ENCODE measurements at places on chromosomes 6 and 20.

DNA sequence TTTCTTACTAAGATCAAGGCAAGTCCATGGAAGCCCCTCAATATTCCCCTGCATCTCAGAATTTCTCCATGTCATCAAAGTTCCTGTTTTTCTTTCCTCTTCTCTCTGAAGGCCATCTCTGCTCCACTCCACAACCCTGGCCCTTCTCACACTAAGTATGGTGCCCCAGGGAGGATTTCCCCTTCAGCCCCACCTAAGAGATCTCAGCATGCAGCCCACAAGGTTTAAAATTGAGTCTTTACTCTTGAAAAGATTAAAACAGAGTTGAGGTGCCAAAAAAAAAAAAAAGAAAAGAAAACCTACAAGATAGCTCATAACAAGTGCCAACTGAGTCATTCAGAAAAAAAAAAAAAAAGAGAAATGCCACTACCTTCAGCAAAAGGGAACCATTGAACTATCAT is 36.5 kb upstream of the TNFAIP3 start:
- DNase-seq, result no peak

DNA sequence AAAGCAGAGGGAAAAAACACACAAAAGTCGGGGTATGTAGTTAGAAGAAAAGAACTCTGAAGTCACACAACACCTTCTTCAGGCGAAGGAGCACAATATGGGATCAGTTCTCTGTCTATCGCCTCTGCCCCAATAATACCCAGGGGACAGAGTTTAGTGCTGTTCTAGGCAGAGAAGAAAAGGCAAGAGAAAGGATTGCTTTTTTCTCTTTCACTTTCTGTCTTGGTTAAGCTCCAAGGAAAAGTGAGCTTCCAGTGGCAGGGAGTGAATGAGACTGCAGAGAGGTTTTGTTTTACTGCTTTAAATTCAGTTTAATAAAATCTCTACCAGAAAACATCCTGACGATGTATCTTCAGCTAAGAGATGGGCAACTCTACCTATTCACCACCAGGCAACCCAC is 86.6 kb upstream of the STXBP5 start:
- no peak for DNase-seq

GRCh38 chr6:41100871-41101287 is 28.1 kb downstream of the NFYA start:
- no peak for DNase-seq

- DNase-seq, result no peak
These were observed 201.3 kb upstream of the SSTR4 start for GRCh38 chr20:22833851-22834250.

GRCh38 chr6:143675946-143676345 is 1.8 kb upstream of the PHACTR2 start:
- no peak for DNase-seq

DNA sequence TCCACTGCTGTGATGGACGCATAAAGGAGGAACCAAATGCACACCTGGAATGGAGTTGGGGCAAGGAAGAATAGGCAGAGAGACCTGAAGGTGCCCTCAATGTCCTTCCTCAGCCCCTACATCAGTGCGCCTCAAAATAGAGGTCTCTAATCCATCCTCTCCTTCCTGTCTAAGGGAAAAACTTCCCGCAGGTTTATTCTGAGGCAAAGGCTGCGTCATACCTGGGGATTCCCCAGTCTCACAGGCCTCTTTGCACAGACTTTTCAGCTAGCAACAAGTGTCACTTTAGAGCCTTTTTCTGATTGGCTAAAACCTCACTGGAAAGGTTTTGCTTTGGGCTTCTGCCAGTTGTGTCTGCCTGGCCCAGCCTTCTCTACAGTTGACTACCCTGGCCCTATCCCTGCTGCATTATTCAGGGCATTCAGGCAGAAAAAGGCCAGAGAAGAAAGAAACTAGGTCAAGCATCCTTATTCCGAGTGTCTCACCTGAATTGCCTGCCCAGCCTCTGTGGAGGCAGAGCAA is 1.8 kb upstream of the HLA-DQB1 start:
- DNase-seq, result no peak

GRCh38 chr20:23988561-23988960 is at the start of gene GGTLC1:
Gene GGTLC1, minus strand, starts transcription at chr20:23988779. Its CDS starts 2,168 bp downstream, at chr20:23986611.
- DNase-seq, result no peak

- DNase-seq, result no peak
These were observed 83.7 kb downstream of the CHMP4B start for GRCh38 chr20:33894798-33895197.

- DNase-seq, result no peak
These were observed 69.9 kb upstream of the SCGN start for GRCh38 chr6:25582101-25582500.

- DNase-seq, result no peak
These were observed 92.6 kb upstream of the SLC22A23 start for GRCh38 chr6:3549314-3549940.

DNA sequence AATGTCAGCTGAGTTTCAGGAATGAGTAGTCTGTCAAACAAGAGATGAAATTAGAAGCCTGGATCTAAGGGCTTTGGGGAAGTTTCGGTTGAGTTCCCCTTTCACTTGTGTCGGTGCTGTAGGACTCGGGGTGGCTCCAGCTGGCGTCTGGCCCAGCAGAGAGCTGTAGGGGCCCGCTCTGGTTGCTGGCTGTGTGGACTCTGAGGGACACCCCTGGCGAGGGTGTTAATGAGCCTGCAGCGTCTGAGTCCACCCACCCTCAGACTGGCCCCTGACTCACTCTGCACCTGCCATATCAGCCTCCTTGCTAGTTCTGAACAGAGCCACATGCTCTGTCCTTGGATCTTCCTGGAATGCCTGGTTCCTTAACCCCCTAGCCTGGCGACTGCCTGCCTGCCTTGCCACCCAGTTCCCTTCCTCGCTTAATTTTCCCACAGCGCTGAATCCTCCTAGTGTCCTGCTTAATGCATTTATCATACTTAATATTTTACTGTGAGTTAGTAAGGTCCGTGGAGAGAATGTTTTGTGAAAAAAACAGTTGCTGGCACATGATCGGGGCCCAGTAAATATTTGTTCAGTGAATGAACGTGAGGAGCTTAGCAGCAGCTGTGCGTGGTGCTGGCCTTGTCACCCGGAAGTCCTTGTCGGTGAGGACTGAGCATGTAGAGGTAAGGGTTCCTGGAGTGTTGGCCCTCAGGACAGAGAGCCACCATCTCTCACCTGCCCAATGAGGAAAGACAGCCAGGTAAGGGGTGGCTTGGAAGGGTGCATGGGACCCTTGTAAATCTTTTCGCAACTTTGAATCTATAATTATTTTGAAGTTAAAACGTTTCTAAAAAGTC is 1.6 kb downstream of the DNAJC5 start:
- DNase-seq, result no peak

DNA sequence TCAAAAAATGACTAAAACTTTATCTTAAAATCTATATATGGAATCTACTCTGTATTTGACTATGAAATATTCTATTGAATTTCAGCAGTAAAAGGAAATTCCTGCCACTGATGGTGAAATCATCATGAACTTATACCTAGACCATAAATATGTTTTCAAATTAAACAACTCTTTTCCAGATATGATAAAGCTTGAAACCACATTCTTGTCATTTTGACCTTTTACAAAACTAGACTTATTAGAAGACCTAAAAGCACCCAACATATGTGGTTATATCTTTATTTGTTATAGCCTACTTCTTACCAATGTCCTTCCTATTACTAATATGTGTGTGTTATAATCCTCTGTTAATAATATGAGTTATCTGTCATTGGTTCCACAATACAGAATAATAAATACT is 35.3 kb downstream of the FRK start:
- DNase-seq, result no peak

- no peak for DNase-seq
These were observed 28.6 kb upstream of the LAMP5 start for GRCh38 chr20:9485614-9486340.

GRCh38 chr6:22026164-22026678 is 270.6 kb downstream of the PRL start:
- DNase-seq, result no peak

DNA sequence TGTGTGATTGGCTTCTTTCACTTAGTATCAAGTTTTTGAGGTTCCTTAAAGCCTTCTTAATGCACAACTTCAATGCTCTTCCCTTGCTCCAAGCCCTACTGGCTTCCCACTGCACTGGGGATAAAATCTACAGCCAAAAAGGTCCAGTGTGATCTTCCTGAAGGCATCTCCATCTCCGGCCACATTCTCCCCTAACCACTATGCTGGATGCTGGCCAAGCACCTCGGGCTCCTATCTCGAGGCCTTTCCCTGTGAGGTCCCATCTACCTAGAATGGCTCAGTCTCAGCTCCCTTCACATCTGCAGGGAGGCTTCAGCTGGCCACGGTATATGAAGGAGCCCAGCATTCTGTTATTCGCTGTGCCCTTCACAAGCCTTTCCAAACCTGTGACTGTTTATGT is 48.1 kb downstream of the CNKSR3 start:
- no peak for DNase-seq

DNA sequence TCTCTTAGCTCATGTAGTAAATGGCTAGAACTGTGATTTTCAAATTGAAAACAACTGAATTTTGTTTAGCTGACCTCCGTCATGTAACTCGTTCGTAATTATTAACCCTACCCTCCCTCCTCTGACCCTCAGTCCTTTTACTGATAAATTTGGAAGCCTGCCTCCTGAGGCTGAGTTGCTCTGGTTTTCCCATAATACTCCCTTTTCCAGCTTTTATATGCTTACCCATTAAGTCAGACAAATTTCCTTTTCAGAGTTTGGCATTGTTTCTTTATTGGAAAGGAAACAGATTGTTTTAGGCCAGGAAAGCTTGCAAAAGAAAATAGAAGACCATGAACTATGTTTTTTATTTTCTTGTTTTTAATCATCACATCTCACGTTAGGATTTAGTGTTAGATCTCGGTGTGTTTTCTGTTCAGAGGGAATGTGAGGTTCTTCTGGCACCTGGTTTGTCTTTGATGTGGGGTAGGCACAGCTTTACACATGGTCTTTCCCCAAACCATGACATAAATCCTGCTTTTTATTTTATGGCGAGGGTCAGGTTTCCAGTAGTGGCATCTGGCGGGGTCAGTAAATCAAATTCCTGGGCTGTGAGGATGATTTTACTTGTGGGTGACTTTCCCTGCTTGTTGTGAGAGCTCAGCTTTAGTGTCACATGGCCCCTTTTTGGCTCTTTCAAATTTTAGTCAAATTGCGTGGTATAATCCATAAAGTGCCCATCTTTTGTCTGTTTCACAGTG is 24.5 kb downstream of the PLCB4 start:
- no peak for DNase-seq

DNA sequence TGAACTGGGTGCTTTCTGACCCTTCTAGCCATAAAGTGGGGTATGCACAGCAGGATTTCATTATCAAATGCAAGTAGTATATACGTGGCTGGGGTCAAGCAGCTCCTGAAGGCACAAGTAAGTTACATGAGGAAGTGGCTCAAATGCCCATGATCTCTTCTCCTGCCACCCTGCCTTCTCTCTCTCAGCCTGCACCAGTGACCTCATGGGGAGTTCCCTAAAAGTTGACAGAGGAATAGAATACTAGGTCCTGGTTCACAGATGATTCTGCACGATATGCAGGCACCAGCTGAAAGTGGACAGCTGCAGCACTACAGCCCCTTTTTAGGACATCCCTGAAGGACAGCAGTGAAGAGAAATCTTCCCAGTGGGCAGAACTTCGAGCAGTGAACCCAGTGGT is 282.0 kb downstream of the BCKDHB start:
- no peak for DNase-seq

DNA sequence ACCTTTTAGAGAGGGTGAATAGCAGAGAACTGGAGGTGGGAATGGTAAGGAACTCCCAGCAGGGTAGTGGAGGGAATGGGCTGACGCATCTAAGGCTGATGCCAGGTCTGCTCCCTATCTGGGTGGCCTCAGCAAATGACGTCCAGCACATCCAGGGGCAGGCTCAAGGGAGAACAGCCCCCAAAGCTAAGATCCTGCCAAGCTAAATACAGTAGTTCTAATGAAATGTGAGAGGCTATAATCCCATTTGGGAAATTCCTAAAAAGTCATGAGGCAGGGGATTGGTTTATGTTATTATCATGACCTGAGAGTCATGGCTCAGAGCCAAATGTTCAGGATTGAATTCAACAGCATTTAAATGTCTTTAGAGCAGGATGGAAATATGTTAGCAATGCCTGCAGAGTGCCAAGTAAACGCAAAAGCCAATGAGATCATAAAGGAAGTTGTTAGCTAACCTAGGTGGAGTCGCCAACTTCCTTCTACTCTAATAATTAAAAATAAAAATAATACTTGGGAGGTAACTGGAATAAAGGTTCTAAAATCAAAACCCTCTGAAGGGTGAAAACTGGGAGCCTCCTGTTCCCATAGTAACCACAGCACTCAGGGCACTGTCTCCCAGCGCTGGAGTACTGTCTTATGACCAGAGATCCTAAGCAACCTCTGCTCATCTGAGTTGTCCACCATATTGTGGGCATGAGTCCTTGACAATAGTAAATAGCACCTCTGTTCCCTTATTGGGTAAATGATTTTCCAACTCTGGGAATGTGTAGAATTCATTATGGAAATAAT is 34.8 kb downstream of the IYD start:
- peak; percentile 87 for DNase-seq

DNA sequence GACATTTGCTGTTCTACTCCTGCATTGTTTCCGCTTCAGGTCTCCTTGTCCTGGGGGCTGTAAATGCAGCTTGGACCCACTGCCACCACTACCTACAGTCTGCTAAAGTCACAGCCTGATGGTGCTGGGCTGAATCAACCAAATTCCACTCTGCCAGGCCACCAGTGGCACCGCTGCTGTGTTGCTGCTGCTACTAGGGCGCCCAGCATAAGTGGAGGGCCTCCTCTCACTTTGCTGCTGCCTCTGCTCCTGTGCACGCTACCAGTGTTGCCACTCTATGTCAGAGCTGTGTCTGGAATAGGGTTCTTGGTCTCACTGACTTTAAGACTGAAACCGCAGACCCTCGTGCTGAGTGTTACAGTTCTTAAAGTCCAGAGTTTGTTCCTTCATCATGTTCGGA is 1.4 kb upstream of the SSR1 start:
- no peak for DNase-seq

- DNase-seq, result no peak
These were observed 17.6 kb upstream of the HLA-F start for GRCh38 chr6:29705389-29706231.

GRCh38 chr6:25427549-25427948 is 148.4 kb downstream of the CARMIL1 start:
- DNase-seq, result no peak

DNA sequence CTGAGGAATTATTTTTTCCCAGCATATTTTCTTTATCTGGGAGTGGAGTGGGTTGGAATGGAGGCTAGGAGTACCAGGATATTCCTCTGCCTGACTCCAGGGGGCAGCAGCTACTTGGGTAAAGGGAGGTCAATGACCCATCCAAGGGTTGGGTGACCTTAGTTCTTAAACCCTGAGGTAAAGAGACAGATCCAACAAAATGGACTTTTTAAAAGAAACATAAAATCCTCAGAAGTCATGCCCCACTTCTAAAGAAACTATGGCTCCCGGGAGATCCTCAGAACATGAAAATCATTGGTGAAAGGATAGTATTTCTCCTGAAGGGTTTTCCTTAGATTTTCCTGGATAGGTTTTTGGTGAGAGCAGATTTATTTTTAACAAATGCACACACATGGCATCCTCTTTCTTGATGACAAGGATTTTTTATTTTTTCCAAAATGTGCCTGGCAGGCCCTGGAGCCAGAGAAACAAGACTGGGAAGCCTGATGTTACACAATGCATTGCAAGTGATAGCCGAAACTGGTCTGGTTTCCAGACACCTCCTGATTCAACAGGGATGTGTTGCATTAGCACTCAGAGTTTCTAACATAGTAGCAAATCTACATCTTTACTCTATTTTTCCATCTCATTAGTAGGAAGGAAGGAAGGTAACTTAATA is 240.9 kb upstream of the BTBD3 start:
- DNase-seq, result no peak

GRCh38 chr20:31879143-31879987 is 8.9 kb downstream of the TTLL9 start:
- peak; percentile 76 for DNase-seq

GRCh38 chr6:40285996-40286395 is 301.2 kb downstream of the LRFN2 start:
- no peak for DNase-seq
